Right hindlimb (tissue), 1 donor: ENCODE measurements at places on chromosomes 4 and X.

GRCh38 chrX:43456063-43456462 is 200.0 kb upstream of the MAOA start:
- DNase-seq = no peak

DNA sequence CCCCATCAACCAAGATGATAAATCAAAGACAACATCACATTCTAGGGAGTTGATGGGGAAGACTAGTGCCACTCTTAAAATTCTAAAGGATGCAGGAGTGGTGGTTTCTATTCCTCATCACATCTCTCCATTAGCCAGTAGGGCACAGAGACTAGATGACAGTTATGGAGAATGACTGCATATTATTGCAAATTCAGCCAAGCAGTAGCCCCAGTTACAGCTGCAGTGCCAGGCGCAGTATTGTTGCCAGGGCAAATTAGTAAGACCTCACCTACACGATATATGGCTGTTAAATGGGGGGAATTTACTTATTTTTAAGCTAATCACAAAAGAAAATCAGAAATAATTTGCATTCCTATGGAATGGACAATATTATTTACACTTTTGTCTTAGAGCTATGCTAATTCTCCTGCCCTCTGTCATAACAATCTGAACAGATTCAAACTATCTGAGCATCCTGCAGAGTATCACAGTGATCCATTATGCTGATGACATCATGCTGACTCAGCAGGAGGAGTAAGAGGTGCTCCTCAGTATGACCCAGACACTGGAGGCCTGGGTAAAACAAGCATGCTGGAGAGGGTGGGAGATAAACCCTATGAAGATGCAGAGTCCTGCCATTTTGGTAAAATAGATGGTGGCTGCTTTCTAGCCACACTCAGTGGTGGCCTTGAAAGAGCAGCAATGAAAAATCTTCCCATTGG is 24.7 kb downstream of the ETNPPL start:
- no peak for DNase-seq

- no peak for DNase-seq
Measured at GRCh38 chrX:65751519-65751918, 84.1 kb downstream of the MSN start.

DNA sequence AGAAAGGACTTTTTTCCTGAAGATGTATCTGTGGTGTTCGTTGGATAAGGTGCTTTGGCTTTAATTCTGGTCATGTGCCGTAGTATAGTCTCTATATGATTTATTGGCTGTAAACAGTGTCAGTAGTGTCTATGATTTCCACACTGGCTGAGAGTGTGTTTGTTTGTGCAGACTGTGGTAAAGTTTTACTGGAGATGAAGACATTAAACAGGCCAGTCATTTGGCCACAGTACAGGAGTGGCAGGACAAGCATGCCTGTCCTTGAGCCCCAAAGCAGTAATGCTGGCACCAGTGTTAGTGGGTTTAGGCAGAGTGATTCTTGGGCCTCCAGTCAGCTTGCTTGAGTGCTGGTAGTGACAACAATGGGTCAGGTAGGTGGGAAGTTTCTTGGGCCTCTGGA is 1023.9 kb upstream of the GRID2 start:
- no peak for DNase-seq

- DNase-seq = no peak
Measured at GRCh38 chrX:47030339-47030738, 47.9 kb upstream of the RGN start.

- DNase-seq = no peak
Measured at GRCh38 chr4:30586850-30587249, 133.3 kb upstream of the PCDH7 start.

DNA sequence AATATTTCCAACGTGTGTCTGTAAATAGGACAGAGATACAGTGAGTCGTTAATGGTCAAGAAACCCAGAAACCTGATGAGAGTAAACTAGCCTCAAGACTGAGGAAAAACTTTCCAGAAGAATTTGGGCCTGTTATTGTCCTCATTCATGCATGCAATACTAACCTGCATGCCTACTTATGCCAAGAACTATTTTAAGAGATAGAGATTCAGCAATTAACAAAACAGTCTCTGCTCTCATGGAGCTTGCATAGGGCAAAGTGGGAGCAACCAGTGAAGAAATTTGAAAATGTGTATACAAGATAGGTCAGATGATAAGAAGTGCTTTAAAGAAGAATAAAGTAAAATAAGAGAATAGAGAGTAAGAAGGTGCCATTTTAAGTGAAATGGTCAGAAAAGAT is 66.1 kb upstream of the FRG1 start:
- DNase-seq = no peak

- no peak for DNase-seq
Measured at GRCh38 chrX:49701323-49701722, 5.5 kb upstream of the PAGE1 start.

- DNase-seq = no peak
Measured at GRCh38 chrX:72392042-72392441, 86.3 kb upstream of the CITED1 start.

- no peak for DNase-seq
Measured at GRCh38 chr4:2051086-2051485, 8.0 kb upstream of the NAT8L start.
